ENCODE measurements at places on chromosomes 4 and X.

- DNase-seq: no peak
Measured at GRCh38 chr4:139887962-139888735, 222.5 kb downstream of the MGST2 start.

- no peak for DNase-seq
Measured at GRCh38 chr4:48742412-48742811, 37.7 kb downstream of the FRYL start.

- no peak for DNase-seq
Measured at GRCh38 chr4:3863841-3864741, 97.9 kb downstream of the ADRA2C start.

- DNase-seq: no peak
Measured at GRCh38 chrX:118347736-118348135, 1.8 kb downstream of the WDR44 start.

DNA sequence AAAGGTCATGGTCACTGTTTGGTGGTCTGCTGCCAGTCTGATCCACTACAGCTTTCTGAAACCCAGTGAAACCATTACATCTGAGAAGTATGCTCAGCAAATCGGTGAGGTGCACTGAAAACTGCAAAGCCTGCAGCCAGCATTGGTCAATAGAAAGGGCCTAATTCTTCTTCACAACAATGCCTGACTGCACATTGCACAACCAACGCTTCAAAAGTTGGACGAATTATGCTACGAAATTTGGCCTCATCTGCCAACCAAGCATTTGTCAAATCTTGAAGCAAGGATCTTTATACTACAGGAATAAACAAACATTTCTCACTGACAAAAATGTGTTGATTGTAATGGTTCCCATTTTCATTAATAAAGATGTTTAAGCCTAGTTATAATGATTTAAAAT, 90.4 kb downstream of the EIF4E start:
- no peak for DNase-seq

GRCh38 chrX:29661290-29661689, 554.1 kb upstream of the MAGEB2 start:
- DNase-seq: no peak
